Glomerular endothelial cell (primary cell): ENCODE measurements at places on chromosomes 7 and 10. TPM values are rescaled to one million over a fixed set of nuclear protein-coding genes. Genes with fewer than 3 reads are reported as not detected.

Gene URGCP
- 17.4 and 21.2 TPM in 2 replicates for total RNA-seq

Gene GBX1
- total RNA-seq = not detected in 2 replicates

Gene AEBP1
- 12.1 and 40.8 TPM in 2 replicates for total RNA-seq

Gene SFTPA1
- not detected in 2 replicates for total RNA-seq

Gene PPP1R9A
- total RNA-seq = 4.6 and 7.0 TPM in 2 replicates

Gene PRLHR
- total RNA-seq = not detected in 2 replicates
